Chondrocyte (in vitro differentiated cells): ENCODE measurements at places on chromosomes 12 and 14. TPM values are rescaled to one million over a fixed set of nuclear protein-coding genes. Genes with fewer than 3 reads are reported as not detected.

DNA sequence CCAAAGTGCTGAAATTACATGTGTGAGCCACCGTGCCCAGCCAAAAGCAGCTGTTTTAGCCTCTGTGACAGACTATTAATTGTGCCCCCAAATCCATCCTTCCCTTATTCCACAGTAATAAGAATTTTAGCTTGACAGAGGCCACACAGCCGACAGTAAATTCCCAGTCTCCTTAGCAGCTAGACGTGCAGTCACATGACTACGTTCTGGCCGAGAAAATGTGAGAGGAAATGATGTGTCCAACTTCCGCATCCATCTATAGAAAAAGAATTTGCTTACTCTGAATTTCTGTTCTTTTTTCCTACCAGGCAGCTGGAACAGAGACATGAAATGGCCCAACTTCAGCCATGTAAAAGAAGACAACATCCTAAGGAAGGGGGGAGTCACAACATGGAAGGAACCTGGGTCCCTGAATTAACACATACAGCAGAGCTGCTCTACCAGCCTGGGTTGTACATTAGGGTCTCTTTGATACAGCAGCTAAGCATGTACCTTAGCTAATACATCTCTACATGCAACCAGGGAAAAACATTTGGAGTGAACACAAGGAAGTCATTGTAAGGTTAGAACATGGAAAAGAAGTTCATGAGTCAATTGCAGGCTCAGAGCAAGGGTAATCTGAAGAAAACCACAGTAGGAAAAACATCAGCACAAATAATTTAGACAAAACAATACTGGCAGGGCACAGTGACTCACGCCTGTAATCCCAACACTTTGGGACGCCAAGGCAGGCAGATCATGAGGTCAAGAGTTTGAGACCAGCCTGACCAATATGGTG is 35.5 kb downstream of the CIT start:
- peaks cover 3% of the 10 kb centered on the region for H3K36me3 ChIP-seq
- H3K27ac ChIP-seq, result no peak overlapping the region
- no peaks in the 10 kb centered on the region for H3K27me3 ChIP-seq

DNA sequence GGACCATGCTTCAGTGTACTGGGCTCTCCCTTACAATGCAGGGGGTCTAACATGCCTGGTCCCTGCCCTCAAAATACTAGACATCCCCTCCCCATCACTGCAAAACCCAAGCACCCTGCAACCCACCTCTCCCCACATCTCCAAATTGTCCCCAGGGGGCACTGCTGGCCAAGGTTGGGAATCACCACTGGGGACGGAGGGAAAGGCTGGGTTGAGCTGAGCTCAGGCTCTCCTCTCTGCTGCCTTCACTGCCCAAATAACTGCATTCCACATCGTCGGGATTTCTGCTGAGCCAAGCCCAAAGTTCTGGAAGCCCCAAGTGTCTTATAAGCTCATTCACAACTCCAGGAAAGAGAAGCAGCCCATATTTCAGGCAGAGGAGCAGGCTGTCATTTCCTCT is 69.6 kb downstream of the NT5DC3 start:
- H3K4me3 ChIP-seq, result no peak overlapping the region
- no peak for DNase-seq
- H3K27me3 ChIP-seq, result no peaks in the 10 kb centered on the region
- peaks cover 15% of the 10 kb centered on the region for H3K4me1 ChIP-seq

- no peak overlapping the region for H3K4me3 ChIP-seq
- DNase-seq, result no peak
- no peaks in the 10 kb centered on the region for H3K36me3 ChIP-seq
- no peak overlapping the region for H3K27ac ChIP-seq
- H3K4me1 ChIP-seq, result peaks cover 47% of the 10 kb centered on the region
- H3K27me3 ChIP-seq, result no peaks in the 10 kb centered on the region
Observed at GRCh38 chr12:42571327-42572009, 18.1 kb downstream of the PRICKLE1 start.

DNA sequence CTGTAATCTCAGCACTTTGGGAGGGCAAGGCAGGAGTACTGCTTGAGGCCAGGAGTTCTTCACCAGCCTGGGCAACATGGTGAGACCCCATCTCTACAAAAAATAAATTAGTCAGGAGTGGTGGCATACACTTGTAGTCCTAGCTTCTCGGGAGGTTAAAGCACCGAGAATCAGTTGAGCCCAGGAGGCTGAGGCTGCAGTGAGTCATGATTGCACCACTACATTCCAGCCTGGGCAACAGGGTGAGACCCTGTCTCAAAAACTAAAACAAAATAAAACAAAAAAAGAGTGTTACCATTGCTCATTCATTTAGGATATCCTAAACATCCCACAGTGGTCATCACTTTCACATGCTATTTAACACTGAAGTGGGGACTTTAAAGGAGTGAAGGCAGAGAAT is 7.8 kb downstream of the NEK9 start:
- DNase-seq, result no peak
- peaks cover 6% of the 10 kb centered on the region for H3K4me1 ChIP-seq
- peaks cover 17% of the 10 kb centered on the region for H3K36me3 ChIP-seq
- H3K4me3 ChIP-seq, result no peak overlapping the region

DNA sequence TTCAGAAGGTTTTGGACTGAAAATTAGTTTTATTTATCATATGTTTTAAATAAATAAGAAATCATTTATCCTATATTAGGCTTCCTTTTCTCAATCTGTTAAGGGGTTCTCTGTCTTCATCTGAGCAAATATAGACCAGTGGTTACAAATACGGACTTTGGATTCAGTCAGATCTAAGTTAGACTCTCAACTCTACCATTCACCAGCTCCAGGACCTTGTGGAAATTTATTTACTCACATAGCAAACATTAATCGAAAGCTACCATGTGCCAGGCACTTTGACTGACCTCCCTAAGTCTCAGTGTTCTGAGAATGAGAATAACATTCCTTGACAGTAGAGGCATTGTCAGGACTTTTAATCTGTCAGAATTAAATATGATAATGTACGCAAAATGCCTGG is 22.3 kb downstream of the KCNK10 start:
- no peaks in the 10 kb centered on the region for H3K36me3 ChIP-seq
- no peaks in the 10 kb centered on the region for H3K4me1 ChIP-seq
- H3K27me3 ChIP-seq, result peaks cover 12% of the 10 kb centered on the region
- no peak overlapping the region for H3K4me3 ChIP-seq
- no peak overlapping the region for H3K27ac ChIP-seq
- no peak for DNase-seq

DNA sequence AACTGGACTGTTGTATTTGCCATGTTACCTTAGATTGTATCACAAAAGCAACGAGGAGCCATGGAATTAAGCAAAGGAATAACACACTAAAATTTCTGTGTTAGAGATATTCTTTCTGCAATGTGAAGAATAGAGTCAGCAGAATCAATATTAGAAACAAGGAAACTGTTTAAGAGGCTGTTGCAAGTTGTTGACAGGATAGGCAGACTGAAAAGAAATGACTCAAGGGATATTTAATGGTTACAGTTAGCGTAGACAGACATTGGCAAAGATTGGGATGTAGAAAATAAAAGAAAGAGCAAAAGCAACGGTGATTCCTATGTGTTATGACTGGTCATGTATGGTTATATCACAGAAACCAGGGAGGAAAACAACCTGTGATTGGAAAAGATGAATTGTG is 299.0 kb upstream of the PPFIA2 start:
- peaks cover 2% of the 10 kb centered on the region for H3K27me3 ChIP-seq
- H3K36me3 ChIP-seq, result no peaks in the 10 kb centered on the region
- no peak overlapping the region for H3K4me3 ChIP-seq
- no peaks in the 10 kb centered on the region for H3K4me1 ChIP-seq

FIGNL2 gene
- total RNA-seq, result 0.26 to 0.30 TPM in 2 of 3 replicates, not detected in the other

ZDHHC22 gene
- total RNA-seq, result 0.13 to 0.30 TPM (median 0.15 TPM) in 3 replicates
